ENCODE measurements at places on chromosomes 3 and 15.

DNA sequence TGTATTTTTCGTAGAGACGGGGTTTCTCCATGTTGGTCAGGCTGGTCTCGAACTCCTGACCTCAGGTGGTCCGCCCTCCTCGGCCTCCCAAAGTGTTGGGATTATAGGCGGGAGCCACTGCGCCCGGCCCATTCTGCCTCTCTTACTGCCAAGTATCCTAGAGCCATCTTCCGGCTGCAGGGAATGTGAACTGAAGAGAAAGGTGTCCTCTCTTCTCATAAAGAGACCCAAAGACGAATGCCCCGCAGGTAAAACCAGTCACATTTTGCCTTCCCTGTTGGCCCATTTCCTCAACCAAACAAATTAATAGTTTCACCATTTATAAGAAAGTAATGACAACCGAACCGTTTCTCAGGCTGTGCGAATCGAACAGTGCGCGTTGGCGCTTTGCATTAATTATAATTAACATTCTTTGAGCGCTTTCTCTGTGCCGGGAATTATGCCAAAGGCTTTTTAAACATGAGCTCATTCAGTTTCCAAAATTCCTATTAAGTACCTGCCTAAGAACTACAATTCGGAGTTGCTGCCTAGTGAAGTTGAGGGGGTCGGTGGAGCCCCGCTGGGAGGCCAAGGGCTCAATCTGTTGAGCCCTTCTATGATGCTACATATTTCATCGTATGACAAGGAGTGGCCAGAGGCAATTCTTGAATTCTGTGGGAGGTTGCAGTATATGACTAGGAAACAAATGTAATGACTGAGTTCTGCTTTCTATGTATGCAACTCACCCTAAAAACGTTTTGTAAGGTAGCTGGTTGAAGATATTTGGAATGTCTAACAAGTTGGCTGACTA, 819 bp upstream of the RPL24 start:
- DNase-seq = no peak

DNA sequence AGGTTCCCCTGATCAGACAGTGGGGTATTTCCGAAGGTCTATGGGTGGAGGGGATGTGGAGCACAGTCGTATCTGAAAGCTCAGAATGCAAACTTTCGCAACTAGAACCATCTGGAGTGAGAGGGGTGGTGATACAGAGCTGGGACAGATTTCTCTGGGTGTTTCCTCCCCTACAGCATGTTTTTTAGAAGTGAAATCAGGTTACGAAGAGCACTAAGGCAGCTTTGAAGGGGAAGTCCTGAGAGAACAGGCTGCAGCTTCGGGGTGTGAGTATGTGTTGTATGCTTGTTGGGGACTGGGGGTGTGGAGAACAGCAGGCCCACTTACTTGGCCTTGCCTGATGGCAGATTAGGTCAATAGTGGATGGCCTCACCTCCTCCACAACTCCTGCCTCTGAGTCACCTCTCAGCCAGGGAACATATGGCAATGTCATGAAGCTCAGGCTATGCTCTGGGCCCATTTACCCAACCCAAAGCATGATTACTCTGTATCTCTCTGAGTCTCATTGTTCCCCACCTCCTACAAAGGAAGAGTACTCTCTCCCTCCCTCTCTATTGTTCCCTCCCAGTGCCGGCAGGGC, 107.2 kb upstream of the RASGRP1 start:
- DNase-seq = peak; percentile 87

- no peak for DNase-seq
These were observed 241.2 kb upstream of the LRRC3B start for GRCh38 chr3:26381411-26381810.

GRCh38 chr3:63076357-63076756, 201.1 kb upstream of the CADPS start:
- DNase-seq = no peak

DNA sequence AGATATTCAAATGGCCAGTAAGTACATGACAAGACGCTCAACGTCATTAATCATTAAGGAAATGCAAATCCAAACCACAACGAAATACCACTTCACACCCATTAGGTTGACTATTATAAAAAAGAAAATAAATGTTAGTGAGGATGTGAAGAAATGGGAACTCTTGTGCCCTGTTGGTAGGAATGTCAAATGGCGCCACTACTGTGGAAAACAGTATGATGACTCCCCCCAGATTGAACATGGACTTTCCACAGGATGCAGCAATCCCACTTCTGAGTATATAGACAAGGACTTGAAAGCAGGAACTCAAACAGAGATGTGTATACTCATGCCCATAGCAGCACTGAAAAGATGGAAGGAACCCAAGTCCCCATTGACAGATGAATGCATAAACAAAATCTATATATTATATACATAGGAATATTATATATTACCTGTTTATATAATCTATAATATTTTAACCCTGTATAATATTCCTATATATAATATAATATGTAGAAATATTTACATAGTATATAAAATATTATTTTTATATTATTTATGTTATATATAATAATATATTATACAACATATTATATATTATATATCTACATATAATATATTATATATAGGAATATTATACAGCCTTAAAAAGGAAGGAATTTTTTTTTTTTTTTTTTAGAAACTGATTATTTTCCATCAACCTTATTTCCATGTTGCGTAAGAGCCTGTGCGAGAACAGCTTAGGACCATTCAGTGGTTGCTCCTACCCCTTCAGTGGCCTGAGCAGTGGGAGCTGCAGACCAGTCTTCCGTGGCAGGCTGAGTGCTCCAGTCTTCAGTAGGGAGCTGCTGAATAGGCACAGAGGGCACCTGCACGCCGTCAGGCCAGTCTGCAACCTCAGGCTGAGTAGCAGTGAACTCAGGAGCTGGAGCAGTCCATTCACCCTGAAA, 17.6 kb upstream of the PIGZ start:
- DNase-seq = no peak

GRCh38 chr3:157063926-157064325, 96.0 kb downstream of the CCNL1 start:
- no peak for DNase-seq

DNA sequence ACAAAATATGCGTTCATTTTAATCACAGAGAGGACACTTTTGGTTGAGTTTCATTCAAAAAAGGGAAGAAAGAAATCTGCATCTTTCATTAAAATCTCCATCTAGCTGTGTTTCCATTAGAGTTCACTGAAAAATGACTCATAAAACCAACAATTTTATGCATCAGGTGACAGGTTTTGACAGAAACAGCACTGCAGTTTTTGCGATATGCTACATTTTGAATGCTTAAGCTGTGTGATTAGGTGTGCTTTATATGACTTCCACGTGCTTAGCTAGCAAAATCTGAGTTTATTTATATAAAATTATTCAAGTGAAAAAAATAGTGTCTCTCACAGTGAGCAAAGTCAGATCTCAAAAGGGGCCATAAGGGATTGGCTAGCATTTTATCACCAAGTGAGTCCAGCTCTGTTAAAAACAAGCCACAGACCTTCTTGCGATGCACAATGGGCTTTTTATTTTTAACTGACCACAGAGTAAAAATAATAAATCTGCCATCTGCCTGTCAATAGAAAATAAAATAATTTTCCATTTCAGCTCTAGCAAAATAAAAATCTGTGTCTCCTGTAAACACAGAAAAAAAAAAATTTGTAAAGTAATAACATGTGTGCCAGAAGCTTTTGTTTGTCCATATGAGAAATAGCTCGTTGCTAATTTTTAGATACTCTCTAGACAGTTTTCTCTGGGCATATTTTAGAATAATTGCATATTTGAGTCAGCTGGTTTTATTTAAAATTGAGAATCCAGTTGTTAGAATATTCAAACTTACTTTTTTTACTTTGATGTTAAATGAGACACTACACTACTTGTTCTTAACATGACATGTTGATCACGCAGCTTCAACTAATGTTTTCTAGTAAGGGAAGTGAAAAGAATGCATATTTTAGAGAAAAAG, 409.8 kb downstream of the ROBO2 start:
- no peak for DNase-seq

DNA sequence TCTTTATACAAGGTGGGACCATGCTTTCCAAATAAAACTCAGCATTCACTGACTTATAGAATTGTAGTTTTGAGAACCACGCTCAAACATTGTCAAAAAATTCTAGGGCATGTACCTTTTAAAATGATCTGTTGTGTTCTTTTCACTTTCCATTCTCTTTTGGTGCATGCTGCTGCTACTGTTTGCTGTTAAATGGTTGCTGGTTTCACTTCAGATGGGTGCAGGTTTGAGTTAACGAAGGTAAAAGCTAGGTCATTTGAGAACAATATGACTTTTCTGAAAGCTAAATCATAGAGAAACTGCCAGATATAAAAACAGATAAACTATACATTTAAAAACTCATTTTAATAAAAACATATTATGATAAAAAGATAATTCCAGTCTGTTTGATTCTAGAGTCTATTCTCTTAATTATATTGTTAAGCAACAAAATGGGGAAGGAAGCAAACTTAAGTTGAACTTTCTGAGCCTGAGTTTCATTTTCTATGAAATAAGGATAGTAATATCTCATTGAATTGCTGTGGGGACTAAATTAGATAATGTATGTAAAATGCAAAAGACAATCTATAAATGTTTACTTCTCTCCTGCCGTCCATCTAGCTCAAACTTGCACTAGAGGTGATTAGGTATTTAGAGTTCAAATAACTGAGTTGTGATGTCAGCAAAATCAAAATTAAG, 82.4 kb downstream of the OXSM start:
- no peak for DNase-seq

GRCh38 chr15:60840703-60841411, 361.9 kb upstream of the ICE2 start:
- DNase-seq = peak; percentile 74

GRCh38 chr15:100821327-100821726, 58.3 kb upstream of the ALDH1A3 start:
- DNase-seq = no peak

DNA sequence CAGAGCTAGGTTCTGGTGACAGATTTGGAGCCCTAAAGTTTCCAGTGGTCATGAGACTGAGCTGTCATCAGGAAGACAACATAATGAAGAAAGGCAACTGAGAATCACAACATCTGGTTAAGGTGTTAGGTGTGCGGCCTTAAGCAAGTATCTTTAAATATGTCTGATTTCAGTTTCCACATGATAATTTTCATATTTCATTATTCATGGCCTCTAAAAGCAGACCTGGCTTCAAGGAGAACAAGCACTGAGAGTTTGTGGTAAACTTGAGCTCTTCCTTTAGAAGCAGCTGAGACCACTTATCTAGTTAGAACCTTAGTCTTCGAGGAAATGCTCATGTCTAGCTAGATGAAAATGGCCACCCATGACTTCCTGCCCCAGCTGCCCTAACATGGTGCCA, 25.7 kb upstream of the MYLK start:
- no peak for DNase-seq

DNA sequence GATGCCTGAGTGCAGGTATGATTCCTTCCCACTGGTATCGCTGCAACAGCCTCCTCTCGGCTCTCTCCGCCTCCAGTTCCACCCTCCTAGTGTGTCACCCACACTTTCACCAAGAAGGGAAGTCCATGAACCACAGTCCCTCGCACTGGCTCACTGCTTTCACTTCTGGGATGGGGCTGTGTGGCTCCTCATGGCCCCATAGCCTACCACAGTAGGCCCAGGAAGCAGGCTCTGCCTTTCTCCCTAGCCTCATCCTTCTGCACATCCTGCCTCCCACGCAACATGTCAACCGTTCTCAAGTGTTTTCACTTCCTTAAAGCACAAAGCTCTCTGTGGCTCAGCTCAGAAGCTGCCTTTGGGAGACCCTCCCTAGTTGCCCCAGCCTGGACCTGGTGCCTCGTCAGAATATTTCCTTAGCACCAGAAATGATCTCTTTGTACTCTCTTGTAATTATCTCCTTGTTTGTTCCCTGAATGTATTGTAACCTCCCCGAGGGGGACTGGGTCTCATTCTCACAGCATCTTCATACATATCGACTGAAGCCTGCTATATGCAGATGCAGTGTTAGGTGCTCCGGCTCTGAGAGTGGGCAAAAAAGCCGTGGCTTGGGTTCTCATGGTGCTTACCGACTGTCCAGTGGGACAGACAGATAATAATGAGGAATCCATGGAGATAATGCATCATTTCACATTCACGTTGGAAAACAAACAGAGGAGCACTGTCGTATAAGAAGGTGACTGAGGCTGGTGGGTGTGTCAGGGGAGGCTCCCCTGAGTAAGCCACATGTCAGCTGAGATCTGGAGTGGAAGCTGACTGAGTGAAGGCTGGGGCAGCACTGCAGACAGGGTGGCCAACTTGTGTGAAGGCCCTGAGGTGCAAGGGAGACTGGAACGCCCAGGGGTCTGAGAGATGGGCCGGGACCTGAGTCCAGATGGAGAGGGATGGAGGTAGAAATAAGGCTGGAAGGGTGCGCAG, 107.1 kb downstream of the DGKG start:
- no peak for DNase-seq

- DNase-seq = no peak
These were observed 15.1 kb upstream of the SEC13 start for GRCh38 chr3:10335871-10336622.

- no peak for DNase-seq
These were observed 15.2 kb downstream of the P2RY1 start for GRCh38 chr3:152849996-152850578.

DNA sequence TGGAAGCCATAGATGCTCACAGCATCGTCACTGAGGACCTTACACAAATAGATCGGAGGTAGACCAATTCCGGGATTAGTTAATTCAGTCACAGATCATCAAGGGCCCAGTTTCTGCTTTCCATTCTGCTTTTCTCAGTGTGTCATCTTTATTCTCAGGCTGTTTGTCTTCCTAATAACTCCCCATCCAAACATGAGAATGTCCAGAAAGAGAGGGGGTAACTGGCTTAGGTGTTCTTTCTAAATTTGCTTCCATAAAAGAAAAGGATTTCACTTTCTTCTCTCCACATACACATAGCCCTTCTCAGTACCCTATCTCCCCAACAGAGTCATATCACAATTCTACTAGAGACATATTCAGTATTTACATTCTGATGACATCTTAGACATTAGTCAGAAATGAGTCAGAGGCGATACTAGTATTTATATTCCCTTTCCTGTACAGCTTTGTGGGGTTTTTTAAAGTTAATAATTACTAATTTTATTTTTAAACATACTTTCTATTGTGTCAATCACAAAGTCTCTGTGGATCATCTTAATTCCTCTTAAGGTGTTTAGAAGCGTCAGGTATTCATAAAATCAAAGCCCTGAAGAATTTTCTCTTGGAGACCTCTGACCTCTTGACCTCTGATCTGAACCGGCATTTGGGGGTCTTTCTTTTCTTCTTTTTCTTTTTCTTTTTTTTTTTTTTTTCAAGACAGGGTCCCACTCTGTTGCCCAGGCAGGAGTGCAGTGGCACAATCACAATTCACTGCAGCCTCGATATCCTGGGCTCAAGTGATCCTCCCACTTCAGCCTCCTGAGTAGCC, 24.3 kb upstream of the IL12A start:
- DNase-seq = no peak

DNA sequence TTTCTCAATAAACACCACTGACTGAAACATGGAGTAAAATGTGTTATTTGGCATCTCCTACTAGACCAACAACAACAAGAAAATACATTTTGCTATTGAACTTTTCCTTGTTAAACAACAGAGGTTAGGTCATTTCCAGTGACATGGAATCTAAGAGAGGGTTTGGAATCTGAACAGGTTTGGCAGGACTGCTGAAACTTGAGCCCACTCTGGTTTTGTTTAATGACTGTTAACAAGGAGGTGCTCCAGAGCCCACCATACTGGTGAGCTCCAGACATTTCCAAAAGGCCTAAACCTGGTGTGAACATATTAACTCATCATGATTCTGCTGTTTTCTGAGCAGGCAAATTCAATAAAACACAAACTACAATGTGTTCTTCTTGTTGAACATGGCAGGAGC, 330.7 kb upstream of the TRIM42 start:
- DNase-seq = no peak

All from CD4-positive, alpha-beta memory T cell (primary cell).